ENCODE measurements at places on chromosomes 2 and 18.

DNA sequence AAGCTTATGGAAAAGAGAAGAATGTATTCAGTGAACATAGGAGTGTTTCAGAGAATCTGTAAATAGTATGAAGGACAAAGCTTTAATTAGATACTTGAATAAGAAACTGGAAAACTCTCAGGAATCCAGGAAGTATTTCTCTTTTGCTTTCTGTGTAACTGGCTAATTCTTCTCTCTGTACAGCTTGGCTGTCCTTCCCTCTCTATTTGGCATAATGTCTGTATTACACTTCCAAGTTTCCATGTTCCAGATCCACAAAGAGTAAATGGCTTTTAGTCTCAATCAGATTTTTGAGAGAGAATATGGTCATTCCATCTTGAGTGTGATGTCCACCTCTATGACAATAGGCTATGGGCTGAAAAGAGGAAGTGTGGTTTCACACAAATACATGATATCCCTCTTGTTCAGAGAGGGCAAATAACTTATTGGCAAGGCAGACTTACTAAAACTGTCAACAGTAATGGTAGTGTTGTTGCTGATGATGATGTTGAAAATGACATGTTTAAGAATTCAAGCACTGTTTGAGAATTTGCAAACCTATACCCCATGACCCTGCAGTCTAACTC is 129.2 kb upstream of the ERBB4 start:
- DNase-seq = no peak

- no peak for DNase-seq
These were observed 2.0 kb downstream of the WDFY1 start for GRCh38 chr2:223943135-223943534.

DNA sequence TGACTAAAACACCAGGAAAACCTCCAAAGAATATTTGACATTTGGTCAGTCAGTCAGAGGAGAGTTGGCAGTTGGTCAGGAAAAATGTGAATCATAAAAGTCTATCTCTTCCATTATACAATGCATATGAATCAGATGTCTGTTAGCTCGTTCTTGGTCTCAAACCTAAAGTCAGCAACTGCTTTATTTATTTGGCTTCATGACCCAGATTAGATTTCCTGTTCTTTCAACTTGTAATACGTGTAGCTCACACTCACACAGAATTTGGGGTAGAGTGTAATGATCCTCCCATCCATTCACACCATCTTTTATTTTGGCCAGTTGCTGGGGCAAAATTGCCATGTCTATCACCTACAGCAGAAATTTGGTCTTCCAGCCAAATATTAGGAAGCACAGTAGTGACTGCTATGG is 81.9 kb upstream of the COL5A2 start:
- DNase-seq = no peak

DNA sequence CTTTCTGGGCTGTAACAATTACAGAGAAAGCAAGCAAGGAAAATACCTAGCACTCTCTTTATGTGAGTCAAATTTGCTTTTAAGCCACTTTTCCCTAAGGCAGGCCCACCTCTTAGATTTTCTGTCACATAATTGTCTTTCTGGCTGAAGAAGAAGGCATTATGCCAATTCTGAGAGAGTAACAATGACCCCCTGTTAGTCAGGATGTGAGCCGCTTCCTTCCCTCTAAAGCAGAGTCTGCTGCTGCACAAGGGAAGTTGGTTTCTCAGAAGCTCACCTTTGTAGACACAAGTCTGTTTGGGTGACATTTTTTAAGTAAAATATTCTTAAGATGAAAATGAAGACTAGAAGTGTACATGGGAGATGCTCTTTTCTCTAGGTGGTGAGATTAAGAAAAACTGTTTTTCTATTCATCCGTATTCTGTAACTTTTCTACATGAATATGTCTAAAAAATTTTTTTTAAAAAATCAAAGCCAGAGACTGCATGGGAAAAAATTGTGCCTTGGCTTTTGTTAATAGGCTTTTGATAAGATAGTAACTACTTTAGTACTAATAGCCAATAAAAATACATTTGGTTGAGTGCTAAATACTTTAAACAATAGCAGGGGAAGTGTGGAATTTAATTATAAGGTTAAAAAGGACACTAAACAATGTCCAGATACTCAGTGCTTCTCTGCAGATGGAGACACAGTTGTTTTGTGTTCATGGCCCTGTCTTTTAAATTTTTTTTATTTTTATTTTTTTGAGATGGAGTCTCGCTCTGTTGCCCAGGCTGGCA is 33.4 kb upstream of the VPS54 start:
- no peak for DNase-seq

Measured in stimulated activated CD8-positive, alpha-beta memory T cell treated with anti-CD3 and anti-CD28 coated beads, Interleukin-4, amount 100 ng/mL, for 4 hours (primary cell).